ENCODE measurements at places on chromosomes 2 and 18.

DNA sequence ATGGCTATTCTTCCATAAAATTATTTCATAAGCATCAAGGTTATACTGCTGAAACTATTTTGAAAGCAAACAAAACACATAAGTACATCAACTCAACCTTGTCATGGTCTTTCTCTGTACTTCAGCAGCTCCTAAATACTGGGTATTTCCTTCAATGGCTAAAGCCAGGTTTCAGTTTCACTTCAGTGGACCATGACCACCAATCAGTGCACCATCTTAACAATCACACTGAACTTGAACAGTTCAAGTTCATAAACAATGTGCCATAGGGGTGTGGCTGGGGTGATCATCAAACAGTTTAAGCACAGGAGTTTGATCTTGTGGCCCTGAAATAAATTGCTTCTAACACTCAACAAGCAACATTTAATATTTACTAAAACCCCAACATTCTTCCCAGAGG lies 124.1 kb upstream of the FIGN start:
- DNase-seq = no peak

DNA sequence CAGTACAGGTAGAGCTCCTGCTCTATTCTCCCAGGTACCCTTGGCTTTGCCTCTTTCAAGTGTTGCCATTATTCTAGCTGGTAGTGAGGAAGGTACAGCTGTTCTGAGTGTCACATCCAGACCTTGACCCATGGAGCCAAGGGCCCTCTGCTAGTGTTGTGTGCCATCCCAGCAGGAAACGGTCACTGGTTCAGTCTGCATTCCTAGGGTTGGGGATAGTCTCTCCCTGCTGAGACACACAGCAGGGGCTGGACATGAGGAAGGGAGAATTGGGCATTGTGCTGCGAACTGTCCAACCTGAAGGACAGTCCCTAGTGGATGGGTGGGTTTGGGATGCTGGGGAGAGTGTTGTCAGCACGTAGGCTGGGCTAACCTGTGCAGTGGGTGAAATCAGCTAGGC lies 59.1 kb downstream of the FARP2 start:
- DNase-seq = no peak

- DNase-seq = no peak
These were observed 899.3 kb downstream of the TRIB2 start for GRCh38 chr2:13616059-13616458.

- DNase-seq = no peak
These were observed 328.0 kb upstream of the HS6ST1 start for GRCh38 chr2:128646691-128647090.

DNA sequence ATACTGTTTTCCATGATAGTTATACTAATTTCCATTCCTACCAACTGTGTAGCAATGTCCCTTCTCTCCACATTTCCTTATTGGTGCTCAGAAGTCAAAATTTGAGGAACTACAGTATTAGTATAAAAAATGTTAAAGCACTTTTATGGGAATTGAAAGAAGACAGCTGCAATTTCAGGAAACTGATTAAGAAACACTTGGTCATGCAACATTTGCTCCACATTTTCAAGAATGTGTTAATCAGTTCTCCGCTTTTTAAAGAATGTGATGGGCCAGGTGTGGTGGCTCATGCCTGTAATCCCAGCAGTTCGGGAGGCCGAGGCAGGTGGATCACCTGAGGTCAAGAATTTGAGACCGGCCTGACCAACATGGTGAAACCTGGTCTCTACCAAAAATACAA lies 33.6 kb upstream of the MGAT4A start:
- DNase-seq = no peak

DNA sequence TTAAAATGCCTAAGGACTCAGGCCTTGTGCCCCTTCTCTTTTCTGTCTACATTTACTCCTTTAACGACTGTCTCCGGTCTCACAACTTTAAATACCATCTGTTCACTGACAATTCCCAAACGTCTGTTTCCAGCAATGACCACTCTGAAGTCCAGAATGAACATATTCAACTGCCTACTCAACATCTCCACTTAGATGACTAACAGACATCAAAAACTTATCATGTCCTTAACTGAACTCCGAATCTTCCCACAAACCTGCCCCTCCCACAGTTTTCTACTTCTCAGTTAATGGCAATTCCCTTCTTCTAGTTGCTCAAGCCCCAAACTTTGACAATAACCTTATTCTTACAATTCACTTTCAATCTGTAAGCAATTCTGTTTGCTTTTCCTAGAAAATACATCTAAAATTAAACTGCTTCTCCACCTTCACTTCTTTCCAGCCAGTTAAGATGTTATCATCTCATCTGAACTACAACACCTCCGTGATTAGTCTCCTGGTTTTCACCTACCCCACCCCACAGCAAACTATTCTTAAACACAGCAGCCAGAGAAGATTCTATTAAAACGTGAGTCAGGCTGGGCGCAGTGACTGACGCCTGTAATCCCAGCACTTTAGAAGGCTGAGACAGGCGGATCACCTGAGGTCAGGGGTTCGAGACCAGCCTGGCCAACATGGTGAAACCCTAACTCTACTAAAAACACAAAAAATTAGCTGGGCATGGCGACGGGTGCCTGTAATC lies 2.8 kb downstream of the C1D start:
- no peak for DNase-seq

GRCh38 chr2:217976301-217976700 lies 26.5 kb downstream of the TNS1 start:
- DNase-seq = no peak

GRCh38 chr2:156004459-156004858 lies 328.1 kb downstream of the NR4A2 start:
- DNase-seq = no peak

DNA sequence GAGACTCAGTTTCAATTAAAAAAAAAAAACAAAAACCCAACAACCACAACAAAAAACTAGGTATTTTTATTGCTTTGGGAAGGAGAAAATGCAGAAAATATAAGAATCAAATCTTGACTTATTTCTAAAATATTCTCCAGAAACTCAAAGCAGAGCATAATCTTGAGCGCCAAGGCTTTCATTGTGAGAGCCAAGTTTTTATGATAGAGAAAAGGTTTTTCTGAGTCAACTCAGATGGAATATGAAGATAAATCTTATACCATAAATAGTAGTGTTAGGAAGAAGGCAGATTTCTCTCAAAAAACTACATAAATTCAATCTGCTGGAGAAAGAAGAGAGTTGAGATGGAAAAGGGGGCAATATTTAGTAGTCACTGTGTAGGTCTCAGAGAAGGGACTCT lies 121.2 kb upstream of the OSR1 start:
- DNase-seq = no peak

DNA sequence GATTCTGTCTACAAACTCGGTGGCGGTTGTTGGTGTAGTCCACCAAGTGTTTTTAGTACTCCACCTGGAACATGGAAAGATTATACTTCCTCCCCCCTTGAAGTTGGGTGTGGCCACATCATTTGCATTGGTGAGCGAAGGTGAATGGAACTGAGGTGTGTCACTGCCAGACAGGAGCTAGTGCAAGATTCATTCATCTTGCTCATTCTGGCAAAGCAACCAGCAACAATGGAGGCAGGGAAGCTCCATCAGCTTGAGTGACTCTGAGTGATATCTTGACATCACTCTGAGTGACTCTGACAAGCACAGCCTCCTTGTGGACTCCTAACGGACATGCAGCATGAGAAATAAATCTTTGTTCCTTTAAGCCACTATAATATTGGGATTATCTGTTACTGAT lies 54.7 kb upstream of the SLC1A4 start:
- no peak for DNase-seq

GRCh38 chr2:168424112-168424951 lies 31.7 kb upstream of the CERS6 start:
- no peak for DNase-seq

DNA sequence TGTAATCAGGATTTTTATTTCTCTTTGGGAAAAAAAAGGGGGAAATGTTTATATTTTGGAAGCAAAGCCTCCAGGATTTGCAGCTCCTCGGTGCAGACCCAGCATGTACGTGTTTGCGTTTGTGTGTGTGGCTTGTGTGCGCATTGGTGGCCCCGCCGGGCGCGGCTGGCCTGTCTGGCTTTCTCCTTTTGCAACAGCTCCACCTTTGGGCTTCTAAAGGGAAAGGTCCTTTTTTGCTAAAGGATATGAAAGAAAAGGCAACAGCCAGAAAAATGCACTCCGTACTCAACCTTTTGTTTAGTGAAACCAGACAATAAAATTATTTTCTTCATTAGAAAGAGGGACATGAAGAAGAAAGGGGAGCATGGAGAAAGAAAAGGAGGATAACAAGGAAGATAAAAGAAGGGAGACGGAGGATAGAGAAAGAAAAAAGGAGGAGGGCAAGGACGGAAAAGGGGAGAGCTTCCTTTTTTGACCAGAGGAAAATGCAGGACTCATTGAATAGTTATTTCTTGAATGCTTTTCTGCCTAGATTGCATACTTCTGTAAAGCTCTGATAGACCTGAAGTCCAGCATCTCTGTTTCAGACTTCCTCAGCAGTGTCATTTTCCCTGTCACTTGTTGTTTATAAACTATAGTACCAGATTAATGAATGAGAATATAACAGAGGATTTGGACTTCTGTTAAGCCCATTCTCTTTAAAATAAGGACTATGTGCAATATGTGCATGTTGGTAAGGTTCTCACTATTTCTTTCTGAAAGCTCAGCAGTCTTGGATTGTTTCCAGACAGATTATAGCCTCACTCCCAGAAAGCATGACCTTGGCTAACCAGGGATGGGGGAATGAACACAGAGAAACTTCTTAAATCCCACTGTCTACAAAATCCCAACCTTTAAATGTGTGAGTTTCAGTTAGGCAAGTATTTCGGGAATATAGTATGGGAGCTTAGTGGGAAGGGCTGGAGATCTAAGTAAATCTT lies 563.1 kb upstream of the PIK3C3 start:
- peak; percentile 50 for DNase-seq

GRCh38 chr2:123715467-123715982 lies 309.6 kb upstream of the CNTNAP5 start:
- DNase-seq = no peak

GRCh38 chr2:225117051-225117716 lies 74.9 kb upstream of the DOCK10 start:
- no peak for DNase-seq

DNA sequence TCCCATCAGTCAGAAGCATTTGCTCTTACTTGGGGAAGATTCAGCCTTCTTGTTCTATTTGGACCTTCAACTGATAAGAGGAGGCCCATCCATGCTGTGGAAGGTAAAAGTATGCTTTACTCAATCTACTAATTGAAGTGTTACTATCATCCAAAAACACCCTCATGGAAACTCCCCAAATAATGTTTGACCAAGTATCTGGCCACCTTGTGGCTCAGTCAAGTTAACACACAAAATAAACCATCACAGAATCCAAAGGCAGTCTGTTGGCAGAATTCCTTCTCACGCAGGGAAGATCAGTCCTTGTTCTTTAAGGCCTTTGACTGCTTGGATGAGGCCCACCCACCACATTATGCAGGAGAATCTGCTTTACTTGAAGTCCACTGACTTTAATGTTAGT lies 531.2 kb upstream of the SMIM21 start:
- no peak for DNase-seq

DNA sequence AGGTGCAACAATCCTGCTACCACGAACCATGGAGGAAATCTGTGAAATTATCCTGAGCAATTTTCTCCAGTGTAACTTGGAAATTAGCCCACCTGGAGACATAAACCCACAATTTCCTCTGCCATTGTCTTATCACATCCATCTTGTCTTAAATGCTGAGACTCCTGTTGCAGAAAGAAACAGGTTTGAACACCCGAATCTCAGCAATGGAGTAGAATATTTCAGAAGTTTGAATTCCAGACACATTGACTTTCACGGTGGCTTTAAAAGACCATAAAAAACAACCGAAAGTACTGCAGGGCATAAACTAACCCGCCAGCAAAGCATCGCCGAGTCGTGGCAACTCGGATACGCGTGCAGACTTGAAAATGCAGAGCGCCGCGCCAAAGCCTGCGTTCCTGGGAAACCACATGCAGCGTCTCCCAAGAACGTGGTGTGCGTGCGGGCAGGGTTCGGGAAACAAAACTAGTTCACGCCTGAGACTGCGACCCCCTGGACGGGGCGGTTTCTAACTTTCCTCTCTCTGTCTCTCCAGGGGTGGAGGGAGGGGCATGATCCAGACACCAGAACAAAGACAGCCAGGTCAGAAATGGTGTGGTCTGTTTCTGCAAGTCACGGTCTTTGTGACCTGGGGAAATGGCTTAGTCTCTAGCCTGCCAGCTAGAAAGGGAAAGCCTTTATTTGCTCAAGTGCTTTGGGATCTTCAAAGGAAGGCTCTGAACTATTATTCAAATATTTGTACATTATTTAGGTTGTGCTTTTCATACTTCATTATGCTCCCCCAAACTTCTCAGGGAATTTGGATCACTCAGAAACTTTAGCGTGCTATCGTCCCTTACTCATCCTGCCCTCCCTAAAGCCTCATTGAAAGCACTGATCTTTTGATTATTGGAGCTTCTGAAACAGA lies 26.9 kb upstream of the KCTD1 start:
- no peak for DNase-seq

DNA sequence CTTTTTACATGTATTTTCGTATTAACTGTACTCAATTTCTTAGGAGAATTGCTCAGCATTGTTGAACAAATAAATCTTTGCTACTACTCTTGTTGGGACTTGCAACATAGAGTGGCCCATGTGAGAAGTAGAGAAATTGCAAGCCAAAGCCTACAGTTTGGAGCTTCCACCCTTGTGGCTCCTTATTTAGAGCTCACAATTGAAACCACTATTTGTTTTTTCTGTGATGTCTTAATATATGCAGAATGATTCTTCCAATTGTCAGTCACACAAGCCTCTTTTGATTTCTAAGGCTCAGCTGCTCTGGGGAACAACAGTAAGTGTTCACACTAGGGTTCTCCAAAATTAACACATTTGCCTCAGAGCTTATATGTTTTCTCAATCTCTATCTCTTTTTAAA lies 60.2 kb upstream of the GALNT13 start:
- no peak for DNase-seq

DNA sequence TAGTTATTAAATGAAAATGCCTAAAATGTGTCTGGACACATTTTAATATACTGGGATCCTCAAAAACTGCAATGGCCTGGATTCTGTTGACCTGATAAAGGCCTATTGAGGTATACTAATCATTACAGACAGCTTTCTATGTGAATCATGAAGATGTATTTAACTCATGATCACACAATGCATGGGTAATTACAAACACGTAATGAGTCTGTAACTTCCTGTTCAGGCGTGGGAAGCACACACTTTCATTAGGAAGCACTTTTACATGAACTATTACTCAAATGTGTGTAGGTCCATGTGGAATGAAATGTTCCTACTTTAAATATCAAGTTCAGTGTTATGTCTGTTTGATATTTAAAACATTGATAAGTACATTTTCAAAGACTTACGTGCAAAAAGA lies 108.7 kb downstream of the NCKAP5 start:
- DNase-seq = no peak

GRCh38 chr2:138293549-138293948 lies 208.0 kb upstream of the SPOPL start:
- DNase-seq = no peak

DNA sequence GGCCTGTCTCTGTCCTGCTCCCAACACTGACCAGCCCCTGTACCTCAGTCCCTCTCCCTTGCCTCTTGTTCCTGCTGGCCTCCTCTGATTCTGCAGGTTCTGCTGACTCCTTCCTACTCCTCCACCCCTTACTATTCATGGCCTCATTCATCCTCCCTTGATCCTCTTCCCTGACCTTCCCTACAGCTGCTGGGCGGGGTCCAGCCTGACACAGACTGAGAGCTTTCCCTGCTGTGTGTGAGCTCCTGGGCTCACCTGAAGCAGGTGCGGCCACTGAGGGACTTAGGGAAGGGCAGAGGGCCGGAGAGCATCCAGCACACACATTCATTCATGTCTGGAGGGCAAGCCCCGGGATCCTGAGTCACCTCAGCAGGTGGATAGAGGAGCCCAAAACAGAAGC lies 185.6 kb downstream of the CTIF start:
- no peak for DNase-seq
